Psoas muscle (tissue), 8 donors: ENCODE measurements at places on chromosomes 5 and 9. TPM values are rescaled to one million over a fixed set of nuclear protein-coding genes. Genes with fewer than 3 reads are reported as not detected.

Gene TRAF1
- 0.95 TPM for polyA plus RNA-seq

Gene CACFD1
- 4.4 TPM for polyA plus RNA-seq

Gene COL23A1
- polyA plus RNA-seq = 1.5 TPM

Gene TCF7
- 1.0 TPM for polyA plus RNA-seq

Gene NEURL1B
- polyA plus RNA-seq = 8.0 TPM

Gene NMUR2
- not detected for polyA plus RNA-seq

Gene PCDHGA11
- polyA plus RNA-seq = 0.45 TPM

Gene PGGT1B
- 2.7 TPM for polyA plus RNA-seq

Gene PPP2R2B
- 0.14 TPM for polyA plus RNA-seq

Gene TMEM174
- polyA plus RNA-seq = not detected

Gene KIF3A
- polyA plus RNA-seq = 8.0 TPM

Gene GABRA6
- not detected for polyA plus RNA-seq

DNA sequence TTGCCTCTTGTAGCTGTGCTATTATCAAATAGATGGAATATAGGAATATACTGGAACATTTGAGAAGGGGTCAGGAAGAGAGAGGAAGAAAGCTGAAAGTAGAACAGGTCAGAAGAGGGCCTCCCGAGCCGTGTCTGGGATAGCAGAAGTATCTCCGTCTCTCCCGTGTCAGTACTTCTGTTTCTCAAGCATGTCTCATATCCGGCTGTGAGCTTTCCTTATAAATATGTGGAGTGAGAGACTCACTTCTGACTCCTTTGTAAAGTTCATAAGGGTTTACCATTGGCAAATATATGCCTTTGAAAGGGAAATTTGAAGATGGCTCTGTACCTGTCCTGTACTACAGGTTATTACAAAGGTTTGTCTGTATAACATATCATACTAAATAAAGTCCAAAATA, 50.3 kb downstream of the MOCS2 start:
- DNase-seq = no peak

GRCh38 chr9:89397471-89397870, 79.2 kb downstream of the SECISBP2 start:
- peak; percentile 4 for DNase-seq

DNA sequence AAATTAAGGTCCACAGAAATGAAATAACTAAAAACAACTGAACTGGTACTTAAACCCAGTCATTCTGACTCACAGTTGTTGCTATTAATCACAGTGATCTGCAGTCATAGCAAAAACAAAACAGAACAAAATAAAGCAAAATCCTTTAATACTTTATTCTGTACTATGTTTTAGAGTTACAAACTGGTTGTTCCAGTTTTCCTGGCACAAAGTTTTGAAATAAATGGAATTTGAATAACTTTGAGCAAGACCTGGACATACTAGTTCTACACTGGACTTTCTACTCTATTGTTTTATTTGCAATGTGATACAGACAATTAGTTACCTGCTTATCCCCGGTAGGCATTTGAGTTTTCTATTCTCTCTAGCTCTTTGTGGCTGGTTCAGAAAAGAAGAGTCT, 147.9 kb downstream of the DMRT2 start:
- no peak for DNase-seq

GRCh38 chr9:21565155-21565554, 83.0 kb upstream of the IFNE start:
- no peak for DNase-seq

DNA sequence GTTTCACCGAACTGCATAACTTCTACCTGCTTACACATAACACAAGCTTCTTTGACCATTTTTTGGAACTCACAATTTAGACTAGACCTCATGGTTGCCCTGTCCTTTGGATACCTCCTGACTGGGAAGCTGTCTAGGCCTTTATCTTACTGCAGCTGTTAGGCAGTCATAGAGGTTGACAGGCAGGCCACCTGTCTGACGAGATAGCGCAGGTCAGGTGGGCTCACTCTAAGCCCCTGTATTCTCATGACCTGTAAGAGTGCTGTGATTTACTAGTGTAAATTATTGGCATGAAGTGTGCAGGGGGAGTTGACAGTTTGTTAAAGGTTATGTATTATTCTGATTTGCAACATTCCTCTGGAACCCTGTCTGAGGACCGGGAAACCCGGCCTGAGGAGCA, 29.0 kb downstream of the SLC22A4 start:
- DNase-seq = no peak

DNA sequence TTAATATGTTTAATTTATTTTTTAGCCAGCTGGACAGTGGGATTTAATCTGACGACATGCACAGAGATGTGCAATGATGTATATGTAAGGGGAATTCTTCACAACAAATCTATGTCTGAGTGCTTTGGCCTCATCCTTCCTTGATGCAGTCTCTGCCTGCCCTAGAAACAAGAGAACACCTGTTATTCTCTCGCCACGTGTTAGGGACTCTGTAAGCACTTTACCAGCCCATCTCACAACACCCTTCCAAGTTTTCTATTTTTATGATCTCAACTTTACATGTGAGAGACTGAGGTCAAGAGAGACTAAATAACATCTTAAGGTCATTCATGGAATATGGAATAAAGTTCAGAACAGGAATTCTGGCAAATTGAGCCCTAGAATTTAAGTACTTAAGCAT, 123.0 kb upstream of the GAS1 start:
- no peak for DNase-seq

- DNase-seq = no peak
These were observed 92.6 kb downstream of the LIFR start for GRCh38 chr5:38463634-38464521.

DNA sequence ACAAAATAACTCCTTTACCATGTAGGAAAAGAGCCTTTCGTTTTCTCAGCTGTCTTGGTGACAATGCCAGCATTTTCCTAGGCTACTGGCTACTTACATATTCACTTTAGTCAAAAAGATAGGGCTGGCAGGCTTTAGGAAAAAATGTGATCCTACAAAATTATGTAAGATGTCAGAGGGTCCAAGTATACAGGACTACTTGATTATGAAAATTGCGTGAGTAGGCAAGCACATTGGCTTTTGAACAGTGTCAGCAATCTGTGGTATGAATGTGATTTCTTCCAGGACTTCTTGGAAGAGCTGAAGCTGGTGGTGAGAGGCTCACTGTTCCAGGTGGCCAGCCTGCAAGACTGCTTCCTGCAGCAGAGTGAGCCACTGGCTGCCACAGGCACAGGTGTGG, 22.8 kb downstream of the THBS4 start:
- no peak for DNase-seq

DNA sequence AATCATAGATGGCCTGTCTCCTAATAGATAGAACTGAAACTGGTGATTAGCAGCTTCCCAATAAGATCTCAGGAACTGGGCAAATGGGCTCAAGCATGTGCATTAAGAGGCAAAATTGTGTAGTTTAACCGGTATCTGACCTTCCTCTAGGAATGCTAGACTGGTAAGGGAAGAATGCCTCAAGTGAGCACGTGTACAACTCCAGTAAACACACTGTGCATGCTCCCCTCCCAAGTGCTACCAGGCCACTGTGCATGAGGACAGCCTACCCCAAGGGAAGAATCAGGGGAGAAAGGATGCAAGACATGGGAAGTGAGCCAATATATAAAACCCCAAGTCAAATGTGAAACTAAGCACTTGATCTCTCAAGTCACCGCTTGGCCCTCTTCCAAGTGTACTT, 1157.4 kb upstream of the CDH18 start:
- DNase-seq = no peak

- DNase-seq = no peak
These were observed 545.8 kb downstream of the CSNK1G3 start for GRCh38 chr5:124057724-124058231.

- DNase-seq = no peak
These were observed 97.4 kb downstream of the CDH9 start for GRCh38 chr5:26940994-26941393.

GRCh38 chr5:119379096-119379495, 23.3 kb downstream of the TNFAIP8 start:
- DNase-seq = no peak

GRCh38 chr5:17916446-17916845, 282.2 kb downstream of the TAF11L14 start:
- no peak for DNase-seq

DNA sequence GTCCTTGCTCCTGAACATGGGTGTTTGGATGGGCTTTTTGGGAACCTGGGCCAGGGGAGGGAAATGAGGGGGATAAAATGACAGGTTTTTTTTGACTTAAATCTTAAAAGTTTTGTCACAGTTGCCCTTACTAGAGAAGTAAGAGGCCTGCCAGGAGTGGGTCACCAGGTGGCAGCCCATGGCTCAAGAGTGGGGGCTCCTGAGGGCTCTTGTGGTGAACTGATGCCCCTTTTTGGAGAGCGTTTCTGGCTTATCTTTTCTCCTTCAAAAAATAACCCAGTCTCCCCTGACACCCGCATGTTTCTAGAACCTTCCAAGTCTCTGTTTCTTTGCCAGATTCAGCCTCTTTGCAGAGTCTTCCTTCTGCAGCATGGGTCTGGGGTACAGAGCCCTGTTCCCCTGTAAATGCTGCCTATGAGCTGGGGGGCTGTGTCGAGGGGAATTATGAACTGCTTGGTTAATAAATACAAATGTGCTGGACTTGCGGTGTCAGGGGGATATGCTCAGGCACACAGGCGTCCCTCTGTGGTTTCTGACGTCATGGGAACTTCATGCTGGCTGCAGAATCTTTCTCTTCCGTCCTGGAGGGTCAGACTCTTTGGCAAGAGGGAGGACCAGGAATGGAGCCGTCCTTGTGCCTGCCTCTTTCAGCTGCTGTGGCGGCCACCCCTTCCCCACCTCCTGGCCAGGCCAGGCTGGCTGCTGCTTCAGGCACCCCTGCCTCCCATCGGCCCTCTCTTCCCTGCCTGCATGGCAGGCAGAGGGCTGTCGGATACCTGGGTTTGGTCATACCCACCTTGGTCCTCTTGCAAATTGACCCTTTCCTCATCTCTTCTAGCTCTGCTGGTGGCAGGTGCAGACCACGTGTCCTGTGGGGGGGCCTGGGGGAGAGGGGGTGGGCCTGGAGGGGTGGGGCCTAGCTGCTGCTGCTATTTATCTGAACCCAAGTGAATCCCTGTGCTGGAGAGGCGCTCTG, 30.1 kb downstream of the PTPA start:
- peak; percentile 70 for DNase-seq

GRCh38 chr9:12915366-12915954, 140.6 kb downstream of the LURAP1L start:
- DNase-seq = no peak

- DNase-seq = no peak
These were observed 12.6 kb upstream of the ERGIC1 start for GRCh38 chr5:172821340-172821985.

DNA sequence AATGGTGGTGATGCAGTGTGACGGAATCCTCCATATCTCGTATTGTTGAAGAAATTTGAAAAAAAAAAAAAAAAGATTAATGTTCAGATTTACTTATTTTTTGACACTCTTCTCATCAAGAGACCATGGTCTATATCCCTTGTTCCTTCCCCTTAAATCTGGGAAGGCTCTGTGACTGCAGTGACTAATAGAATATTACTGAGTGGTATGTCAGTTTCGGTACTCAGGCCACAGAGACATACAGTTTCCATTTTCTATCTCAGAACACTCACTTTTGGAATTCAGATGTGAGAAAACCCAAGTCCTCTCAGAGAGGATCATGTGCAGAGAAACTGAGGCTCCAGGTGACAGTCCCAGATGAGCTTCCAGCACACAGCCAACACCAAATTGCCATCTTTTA, 1193.5 kb downstream of the DTWD2 start:
- DNase-seq = no peak

- no peak for DNase-seq
These were observed 310.1 kb downstream of the ZNF608 start for GRCh38 chr5:124436294-124436693.
